Activated CD4-positive, alpha-beta T cell treated with anti-CD3 and anti-CD28 coated beads, Interleukin-2, Interleukin-4, amounts not matched to agents 100 ng/mL and 50 ng/mL, durations not matched to agents 16 hours and 8 hours (primary cell): ENCODE measurements at places on chromosomes 12 and 14.

DNA sequence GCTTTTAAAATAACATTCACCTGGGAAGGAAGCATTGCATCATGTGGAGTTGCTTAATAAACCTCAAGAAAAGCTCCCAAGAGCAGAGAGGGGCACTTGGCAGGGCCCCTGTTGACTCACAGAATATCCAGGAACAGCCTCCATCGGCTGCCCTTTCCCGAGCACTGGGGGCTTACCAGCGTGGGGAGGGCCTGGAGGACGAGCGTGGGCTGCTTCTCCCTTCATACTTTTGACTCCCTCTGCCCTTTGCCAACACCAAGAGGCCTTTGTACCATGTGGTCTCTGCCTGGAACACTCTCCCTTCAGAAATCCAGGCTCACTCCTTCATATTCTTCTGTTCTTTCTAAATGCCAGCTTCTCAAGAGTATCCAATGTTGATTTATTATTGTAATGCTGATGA, 492.1 kb upstream of the TMEM132C start:
- DNase-seq = no peak

GRCh38 chr14:95498622-95499353, 17.7 kb downstream of the SYNE3 start:
- no peak for DNase-seq

GRCh38 chr14:90453401-90453951, 56.6 kb downstream of the CALM1 start:
- DNase-seq = no peak

GRCh38 chr12:31531893-31532292, 59.0 kb downstream of the DENND5B start:
- DNase-seq = no peak

GRCh38 chr14:30054201-30054600, 126.6 kb upstream of the PRKD1 start:
- no peak for DNase-seq

- DNase-seq = no peak
Observed at GRCh38 chr12:46556105-46556559, 183.6 kb upstream of the SLC38A2 start.
